Skin of body (tissue), 3 donors: ENCODE measurements at places on chromosomes 5 and 9. TPM values are rescaled to one million over a fixed set of nuclear protein-coding genes. Genes with fewer than 3 reads are reported as not detected.

CARTPT gene
- total RNA-seq = not detected

GPR151 gene
- total RNA-seq = not detected

HMCN2 gene
- total RNA-seq = 20.7 TPM

ABITRAM gene
- 10.2 TPM for total RNA-seq

PDE6A gene
- total RNA-seq = not detected

PARP8 gene
- total RNA-seq = 14.5 TPM

TMEM174 gene
- total RNA-seq = not detected

IL17B gene
- 5.6 TPM for total RNA-seq

CDKN2B-AS1 gene
- 0.20 TPM for total RNA-seq

MEGF10 gene
- 4.7 TPM for total RNA-seq

MARCOL gene
- total RNA-seq = not detected

FRRS1L gene
- 1.5 TPM for total RNA-seq

ACSL6 gene
- total RNA-seq = 3.7 TPM

IRX2 gene
- 22.5 TPM for total RNA-seq

MOB3B gene
- 4.5 TPM for total RNA-seq

ANKRD31 gene
- total RNA-seq = 0.30 TPM

SH3TC2 gene
- 4.4 TPM for total RNA-seq

SLC34A3 gene
- not detected for total RNA-seq

FAM13B gene
- 31.9 TPM for total RNA-seq

DCANP1 gene
- not detected for total RNA-seq

C1QTNF3 gene
- 34.8 TPM for total RNA-seq

ELOVL7 gene
- total RNA-seq = 12.9 TPM

LMX1B gene
- total RNA-seq = 1.2 TPM

INSL4 gene
- total RNA-seq = not detected

RHOBTB3 gene
- 134 TPM for total RNA-seq

ENC1 gene
- total RNA-seq = 46.4 TPM

LCNL1 gene
- total RNA-seq = 0.20 TPM

GDA gene
- total RNA-seq = 1.5 TPM

HARS1 gene
- total RNA-seq = 36.9 TPM

IL3 gene
- total RNA-seq = not detected

PCDHB10 gene
- 1.8 TPM for total RNA-seq

SLC22A4 gene
- 2.6 TPM for total RNA-seq

LRRC26 gene
- not detected for total RNA-seq

SPATA31A6 gene
- total RNA-seq = not detected

TSSK1B gene
- total RNA-seq = 0.10 TPM

SPINK6 gene
- not detected for total RNA-seq

PCDHB13 gene
- 2.9 TPM for total RNA-seq

SLC36A3 gene
- total RNA-seq = not detected

SHC3 gene
- total RNA-seq = 0.79 TPM

C9orf43 gene
- total RNA-seq = 0.59 TPM

NTRK2 gene
- total RNA-seq = 35.3 TPM

EDIL3 gene
- total RNA-seq = 19.3 TPM

DCTN4 gene
- 56.5 TPM for total RNA-seq

GABRA6 gene
- not detected for total RNA-seq

FIBCD1 gene
- total RNA-seq = 0.10 TPM

CYLC2 gene
- not detected for total RNA-seq

NIPAL4 gene
- 11.9 TPM for total RNA-seq

MZB1 gene
- total RNA-seq = 0.89 TPM

DIRAS2 gene
- 1.9 TPM for total RNA-seq

GRM6 gene
- not detected for total RNA-seq

ARL14EPL gene
- not detected for total RNA-seq

SMIM33 gene
- total RNA-seq = not detected

CCDC192 gene
- total RNA-seq = not detected

FUT7 gene
- total RNA-seq = 0.39 TPM
